WTC11 (cell line): ENCODE measurements at places on chromosomes 2 and 18. TPM values are rescaled to one million over a fixed set of nuclear protein-coding genes. Genes with fewer than 3 reads are reported as not detected.

Gene BOK
- total RNA-seq: 35.1 to 39.4 TPM (median 37.4 TPM) in 3 replicates

Gene DNER
- 2.5 to 3.7 TPM (median 2.9 TPM) in 3 replicates for total RNA-seq

Gene GAREM1
- 7.0 to 7.7 TPM (median 7.4 TPM) in 3 replicates for total RNA-seq

Gene CNRIP1
- total RNA-seq: 1.3 to 1.6 TPM (median 1.4 TPM) in 3 replicates

Gene ALPI
- total RNA-seq: not detected in 3 replicates

Gene UBE2E3
- total RNA-seq: 75.1 to 76.4 TPM (median 76.3 TPM) in 3 replicates

DNA sequence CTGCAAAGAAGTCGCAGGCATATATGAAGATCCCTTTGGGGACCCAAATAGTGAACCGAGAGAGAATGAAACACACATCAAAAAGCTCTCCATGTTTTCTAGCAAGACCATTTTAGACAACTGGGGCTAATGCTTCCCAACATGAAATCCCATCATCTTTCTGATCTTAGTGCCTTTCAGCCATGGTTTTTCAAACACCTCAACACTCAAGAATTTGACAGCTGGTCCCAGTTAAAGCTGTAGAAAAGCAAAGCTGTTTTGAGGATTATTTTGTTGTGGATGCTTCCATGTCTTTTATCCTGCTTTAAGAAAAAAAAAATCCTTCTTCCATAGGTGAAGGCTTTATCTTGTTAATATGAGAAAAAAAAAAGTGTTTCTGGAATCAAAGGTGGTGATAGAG is 259.1 kb downstream of the STK39 start:
- no peaks in the 10 kb centered on the region for H3K36me3 ChIP-seq
- no peak overlapping the region for H3K4me3 ChIP-seq
- H3K27ac ChIP-seq: no peak overlapping the region
- no peaks in the 10 kb centered on the region for H3K27me3 ChIP-seq
- no peak for DNase-seq

- peaks cover 96% of the 10 kb centered on the region for H3K27me3 ChIP-seq
- no peaks in the 10 kb centered on the region for H3K36me3 ChIP-seq
- peak overlapping the region; percentile 59 for H3K4me3 ChIP-seq
- peaks cover 9% of the 10 kb centered on the region for H3K4me1 ChIP-seq
These were observed 12.5 kb upstream of the PAX8 start for GRCh38 chr2:113291191-113291590.

DNA sequence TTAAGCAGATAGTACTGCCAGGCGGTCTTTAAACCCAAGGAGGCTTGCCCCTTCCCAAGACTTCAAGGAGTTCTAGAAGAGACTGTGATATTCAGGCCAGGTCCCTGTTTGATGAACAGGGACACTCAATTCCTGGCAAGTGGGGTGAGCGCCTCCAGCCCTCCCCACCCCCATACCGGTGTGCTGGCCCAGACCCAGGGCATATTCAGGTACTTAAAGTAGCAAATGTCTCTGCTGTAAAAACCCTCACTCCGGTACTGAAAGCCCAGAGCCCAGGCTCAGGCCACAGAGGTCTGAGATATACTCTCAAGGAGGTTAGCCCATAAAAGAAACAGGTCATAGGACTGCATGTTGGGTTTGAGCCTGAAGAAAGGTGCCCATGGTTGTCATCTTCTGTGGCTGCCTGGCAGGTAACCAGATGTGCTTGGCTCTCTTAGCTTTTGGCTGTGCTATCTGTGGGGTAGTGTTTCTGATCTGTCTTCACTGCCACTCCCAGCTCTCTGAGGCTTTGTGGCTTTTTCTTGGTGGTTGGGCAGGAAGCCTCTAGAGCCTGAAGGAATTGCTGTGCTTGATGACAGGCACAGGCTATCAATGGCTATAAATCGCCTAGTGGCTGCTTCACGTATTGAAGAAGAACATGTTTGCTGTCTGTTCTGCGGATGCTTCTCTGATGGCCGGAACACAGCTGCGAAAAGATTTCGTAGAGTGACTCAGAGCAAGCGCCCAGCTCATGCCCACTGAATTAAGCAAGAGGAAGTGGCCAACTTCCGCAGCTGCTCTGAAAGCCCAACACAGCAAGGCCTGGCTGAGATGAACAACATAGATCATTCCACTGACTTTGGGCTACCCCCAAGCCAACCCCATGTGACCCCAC is 63.3 kb upstream of the ALPP start:
- no peaks in the 10 kb centered on the region for H3K4me1 ChIP-seq
- DNase-seq: no peak

GRCh38 chr2:7672027-7672684 is 754.9 kb downstream of the RNF144A start:
- H3K4me1 ChIP-seq: peaks cover 27% of the 10 kb centered on the region
- H3K36me3 ChIP-seq: peaks cover 5% of the 10 kb centered on the region
- no peak overlapping the region for H3K4me3 ChIP-seq
- H3K27ac ChIP-seq: no peak overlapping the region; the same call in 1 of the 2 replicates
- H3K27me3 ChIP-seq: peaks cover 5% of the 10 kb centered on the region; the same call in 1 of the 2 replicates

DNA sequence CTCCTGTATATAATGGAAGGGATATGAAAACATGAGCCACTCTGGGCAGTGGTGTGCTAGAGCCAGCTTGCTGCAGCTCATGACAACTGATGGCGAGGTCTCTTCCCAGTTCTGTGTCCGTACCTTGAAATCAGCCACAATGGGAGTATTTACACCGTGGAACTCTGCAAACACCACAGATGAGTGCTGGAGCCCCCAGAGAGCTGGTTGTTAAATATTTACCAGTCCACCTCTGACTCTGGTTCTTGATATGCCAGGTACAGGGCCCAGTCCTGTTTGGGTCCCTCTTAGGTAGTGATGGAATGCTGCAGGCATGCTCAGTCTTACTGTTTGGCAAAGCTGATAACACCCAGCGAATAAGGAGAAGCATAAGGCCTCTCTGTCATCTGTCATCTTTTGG is 116.1 kb upstream of the GLI2 start:
- H3K27me3 ChIP-seq: peaks cover 3% of the 10 kb centered on the region
- DNase-seq: no peak
- no peaks in the 10 kb centered on the region for H3K36me3 ChIP-seq

DNA sequence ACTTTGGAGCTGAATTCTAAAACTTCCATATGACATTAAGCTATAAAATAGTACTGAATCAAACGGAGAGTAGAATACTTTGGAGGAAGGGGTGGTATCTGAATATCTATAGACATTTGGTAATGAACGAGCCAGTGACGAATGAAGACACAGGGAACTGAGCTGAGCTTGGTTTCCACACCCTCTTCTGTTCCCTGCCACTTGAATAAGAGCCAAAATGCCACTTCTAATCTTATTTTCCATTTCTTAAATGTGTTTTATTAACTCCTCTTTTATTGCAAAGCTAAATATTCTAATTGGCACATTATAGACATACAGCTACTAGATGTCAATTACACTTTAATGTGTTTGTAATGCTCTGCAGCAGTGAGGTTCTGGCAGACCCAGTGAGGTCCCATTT is 76.1 kb downstream of the AFF3 start:
- no peak overlapping the region for H3K4me3 ChIP-seq
- H3K27ac ChIP-seq: no peak overlapping the region
- no peaks in the 10 kb centered on the region for H3K4me1 ChIP-seq
- DNase-seq: no peak

DNA sequence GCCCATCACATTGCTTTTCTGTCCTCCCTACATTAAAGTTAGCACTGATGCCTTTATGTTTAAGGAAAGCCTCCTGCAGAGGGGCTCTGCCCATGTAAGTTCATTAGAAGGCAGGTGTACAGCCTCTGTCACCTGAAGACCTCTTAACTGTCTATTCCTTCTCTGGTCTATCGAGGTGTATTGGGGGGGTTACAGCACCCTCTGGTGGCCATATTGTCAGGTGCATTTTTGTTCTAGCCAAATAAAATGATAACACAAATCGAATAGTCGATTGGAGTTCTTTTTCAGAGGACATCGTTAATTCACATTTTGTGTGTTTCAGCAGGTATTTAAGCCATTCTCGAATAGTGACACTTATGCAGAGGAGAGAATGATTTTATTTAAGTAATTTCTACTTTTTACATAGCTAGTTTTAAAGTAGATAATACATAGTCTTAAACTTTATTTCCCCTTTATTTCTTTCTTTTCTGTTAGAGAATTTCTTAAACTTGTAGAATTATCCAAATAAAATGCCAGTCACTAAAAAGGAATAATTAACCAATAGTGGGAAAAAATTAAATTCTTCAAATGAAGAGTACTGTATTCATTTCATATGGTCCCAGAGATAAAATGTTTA is 136.8 kb downstream of the NEDD4L start:
- H3K27me3 ChIP-seq: no peaks in the 10 kb centered on the region
- H3K4me1 ChIP-seq: peaks cover 43% of the 10 kb centered on the region

DNA sequence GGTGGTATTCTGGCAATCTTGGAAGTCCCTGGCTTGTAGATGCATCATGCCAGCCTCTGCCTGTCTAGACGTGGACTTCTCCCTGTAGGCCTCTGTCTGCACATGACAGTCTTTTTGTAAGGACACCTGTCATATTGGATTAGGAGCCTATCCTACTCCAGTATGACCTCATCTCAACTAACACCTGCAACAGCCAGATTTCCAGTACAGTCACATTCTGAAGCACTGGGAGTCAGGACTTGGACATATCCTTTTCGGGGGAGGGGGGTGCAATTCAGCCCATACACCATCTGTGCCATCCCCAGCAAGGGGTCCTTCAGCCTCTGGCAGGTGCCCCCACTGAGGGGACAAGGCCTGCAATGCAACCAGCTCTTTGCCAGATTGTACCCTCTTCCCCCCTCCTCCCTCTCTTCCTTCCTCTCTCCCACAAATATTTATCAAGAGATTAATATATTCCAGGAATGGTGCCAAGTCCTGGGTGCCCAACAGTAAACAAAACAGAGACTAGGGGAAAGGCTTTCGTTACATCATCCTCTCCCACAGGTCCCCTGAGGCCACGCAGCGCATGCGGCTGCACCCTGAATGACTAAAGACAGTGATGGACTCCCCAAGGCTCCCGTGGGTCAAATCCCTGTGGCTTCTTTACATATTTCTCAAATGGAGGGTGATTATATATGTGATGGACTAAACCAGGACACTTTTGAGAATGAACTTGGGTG is 20.5 kb upstream of the MYCN start:
- H3K36me3 ChIP-seq: no peaks in the 10 kb centered on the region
- no peak overlapping the region for H3K27ac ChIP-seq
- H3K27me3 ChIP-seq: peaks cover 4% of the 10 kb centered on the region; the same call in 1 of the 2 replicates
- no peaks in the 10 kb centered on the region for H3K4me1 ChIP-seq
- no peak for DNase-seq
- H3K4me3 ChIP-seq: no peak overlapping the region

- H3K27ac ChIP-seq: no peak overlapping the region
- DNase-seq: no peak
- no peaks in the 10 kb centered on the region for H3K36me3 ChIP-seq
- H3K4me1 ChIP-seq: peaks cover 7% of the 10 kb centered on the region
These were observed 27.9 kb upstream of the ASNSD1 start for GRCh38 chr2:189633392-189633811.

DNA sequence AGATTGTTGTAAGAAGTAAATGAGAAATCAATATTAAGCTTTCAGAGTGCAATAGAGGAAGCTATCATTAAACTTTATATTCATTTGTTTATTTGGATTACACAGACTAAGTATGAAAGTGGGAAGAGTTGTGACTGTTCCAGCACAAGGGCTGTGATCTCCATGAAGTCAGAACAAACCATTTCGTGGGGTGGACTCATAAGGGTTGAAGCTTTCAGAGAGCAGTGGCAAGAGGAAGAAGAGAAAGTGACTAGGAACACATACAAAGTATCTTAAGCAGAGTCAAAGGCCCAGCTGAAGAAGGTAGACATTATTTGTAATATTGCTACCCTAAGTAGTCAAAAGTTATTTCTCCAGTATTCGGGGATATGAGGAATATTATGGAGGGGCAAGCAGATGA is 117.0 kb downstream of the ARHGAP15 start:
- no peaks in the 10 kb centered on the region for H3K27me3 ChIP-seq
- DNase-seq: no peak
- no peak overlapping the region for H3K27ac ChIP-seq
- H3K4me3 ChIP-seq: no peak overlapping the region

- H3K36me3 ChIP-seq: peaks cover 13% of the 10 kb centered on the region
- H3K4me3 ChIP-seq: no peak overlapping the region
- no peaks in the 10 kb centered on the region for H3K27me3 ChIP-seq
These were observed 75.6 kb downstream of the MRO start for GRCh38 chr18:50744253-50744652.

DNA sequence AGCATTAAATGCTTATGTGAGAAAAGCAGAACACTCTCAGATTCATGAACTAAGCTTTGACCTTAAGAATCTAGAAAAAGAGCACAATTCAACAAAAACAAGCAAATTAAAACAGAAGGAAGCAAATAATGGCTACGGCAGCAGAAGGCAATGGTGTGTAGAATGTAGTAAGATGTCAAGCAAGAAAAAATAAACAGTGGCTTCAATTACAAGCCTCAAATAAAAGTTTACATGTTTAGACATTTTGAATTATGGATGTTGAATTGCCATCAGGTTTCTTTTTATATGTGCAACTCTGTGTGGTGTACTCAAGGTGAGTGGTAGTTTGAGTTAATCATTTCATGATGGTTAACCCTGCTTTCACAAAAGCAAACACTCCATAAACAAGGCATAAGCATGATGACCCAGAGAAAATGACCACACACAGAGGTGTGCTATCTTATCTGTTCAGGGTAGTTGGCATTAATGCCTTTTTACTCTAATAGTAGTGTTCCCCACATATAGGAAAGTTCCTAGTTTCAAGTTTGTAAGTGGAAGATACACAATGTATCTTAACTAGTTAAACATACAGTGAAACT is 207.1 kb downstream of the FIGN start:
- no peaks in the 10 kb centered on the region for H3K4me1 ChIP-seq
- H3K27ac ChIP-seq: no peak overlapping the region
- H3K4me3 ChIP-seq: no peak overlapping the region
- no peak for DNase-seq
- H3K27me3 ChIP-seq: no peaks in the 10 kb centered on the region

DNA sequence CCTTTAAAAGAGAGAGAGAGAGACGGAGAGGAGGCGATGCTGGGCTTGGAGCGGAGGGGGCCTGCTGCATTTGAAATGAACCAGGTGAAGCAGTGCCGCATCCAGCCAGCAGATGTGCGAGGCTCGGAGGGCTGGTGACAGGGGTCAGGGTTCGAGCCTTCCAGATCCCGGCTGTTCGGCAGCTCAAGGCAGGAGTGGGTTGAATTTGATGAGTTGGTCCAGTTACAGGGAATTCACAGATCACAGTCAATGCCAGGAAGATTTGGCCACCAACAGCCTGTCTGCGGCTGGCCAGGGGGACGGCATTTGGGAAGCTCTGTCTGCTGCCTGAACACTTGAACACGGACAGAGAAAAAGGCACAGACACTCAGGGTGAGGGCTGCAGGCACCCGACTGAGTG is 48.6 kb downstream of the PTGR3 start:
- no peaks in the 10 kb centered on the region for H3K27me3 ChIP-seq
- DNase-seq: peak; percentile 41
- H3K36me3 ChIP-seq: no peaks in the 10 kb centered on the region
- H3K4me1 ChIP-seq: peaks cover 16% of the 10 kb centered on the region

- no peak for DNase-seq
- H3K4me3 ChIP-seq: no peak overlapping the region
- H3K4me1 ChIP-seq: 0 out of 2 replicates have a peak, but pooled peaks cover 6% of the 10 kb centered on the region
- H3K27me3 ChIP-seq: no peaks in the 10 kb centered on the region
These were observed 32.1 kb upstream of the RHOB start for GRCh38 chr2:20414806-20415205.

GRCh38 chr2:36650031-36650829 is 46.3 kb upstream of the VIT start:
- DNase-seq: no peak
- H3K36me3 ChIP-seq: peaks cover 5% of the 10 kb centered on the region
- H3K27ac ChIP-seq: peak overlapping the region; percentile 32; the same call in 1 of the 2 replicates
- peaks cover 9% of the 10 kb centered on the region for H3K4me1 ChIP-seq

GRCh38 chr18:59660786-59661743 is 36.2 kb downstream of the CCBE1 start:
- no peaks in the 10 kb centered on the region for H3K27me3 ChIP-seq
- no peak overlapping the region for H3K27ac ChIP-seq
- H3K36me3 ChIP-seq: no peaks in the 10 kb centered on the region
- no peak for DNase-seq
